Activated CD4-positive, alpha-beta T cell treated with anti-CD3 and anti-CD28 coated beads, Interleukin-2, amount 50 U/mL, for 1 hour (primary cell): ENCODE measurements at places on chromosomes 4 and X.

DNA sequence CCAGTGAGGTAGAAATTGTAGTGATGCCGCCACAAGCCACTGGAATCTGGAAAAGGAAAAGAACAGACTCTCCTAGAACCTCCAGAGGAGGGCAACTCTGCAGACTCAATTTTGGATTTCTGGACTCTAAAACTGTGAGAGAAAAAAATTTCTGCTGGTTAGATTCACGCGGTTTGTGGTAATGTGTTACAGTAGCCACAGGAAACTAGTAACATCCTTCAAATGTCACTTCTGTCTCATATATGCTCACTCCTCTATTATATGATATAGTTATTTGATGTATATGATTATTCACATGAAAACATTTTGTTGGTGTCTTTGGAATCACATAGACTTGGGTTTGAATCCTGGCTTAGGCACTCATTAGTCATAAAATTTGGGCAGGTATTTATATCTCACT, 18.8 kb downstream of the LDOC1 start:
- DNase-seq = no peak

DNA sequence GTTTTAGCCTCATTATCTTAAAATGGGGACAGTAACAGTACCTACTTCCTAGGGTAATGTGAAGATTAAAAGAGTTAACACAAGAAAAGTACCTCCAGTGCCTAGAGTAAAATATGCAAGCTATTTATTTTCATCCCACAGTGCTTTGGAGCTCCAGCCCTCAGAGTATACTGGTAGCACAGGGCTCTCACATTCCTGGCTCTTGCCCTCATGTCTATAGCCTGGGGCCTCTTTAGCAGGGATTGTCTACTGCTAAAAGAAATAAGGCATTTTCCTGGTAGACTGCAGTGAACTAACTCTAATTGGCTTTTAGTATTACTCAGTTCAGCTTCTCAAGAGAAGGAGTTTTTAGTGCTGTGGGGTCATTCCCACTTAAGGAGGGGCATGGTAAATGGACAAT, 60.8 kb downstream of the RRAGB start:
- no peak for DNase-seq

DNA sequence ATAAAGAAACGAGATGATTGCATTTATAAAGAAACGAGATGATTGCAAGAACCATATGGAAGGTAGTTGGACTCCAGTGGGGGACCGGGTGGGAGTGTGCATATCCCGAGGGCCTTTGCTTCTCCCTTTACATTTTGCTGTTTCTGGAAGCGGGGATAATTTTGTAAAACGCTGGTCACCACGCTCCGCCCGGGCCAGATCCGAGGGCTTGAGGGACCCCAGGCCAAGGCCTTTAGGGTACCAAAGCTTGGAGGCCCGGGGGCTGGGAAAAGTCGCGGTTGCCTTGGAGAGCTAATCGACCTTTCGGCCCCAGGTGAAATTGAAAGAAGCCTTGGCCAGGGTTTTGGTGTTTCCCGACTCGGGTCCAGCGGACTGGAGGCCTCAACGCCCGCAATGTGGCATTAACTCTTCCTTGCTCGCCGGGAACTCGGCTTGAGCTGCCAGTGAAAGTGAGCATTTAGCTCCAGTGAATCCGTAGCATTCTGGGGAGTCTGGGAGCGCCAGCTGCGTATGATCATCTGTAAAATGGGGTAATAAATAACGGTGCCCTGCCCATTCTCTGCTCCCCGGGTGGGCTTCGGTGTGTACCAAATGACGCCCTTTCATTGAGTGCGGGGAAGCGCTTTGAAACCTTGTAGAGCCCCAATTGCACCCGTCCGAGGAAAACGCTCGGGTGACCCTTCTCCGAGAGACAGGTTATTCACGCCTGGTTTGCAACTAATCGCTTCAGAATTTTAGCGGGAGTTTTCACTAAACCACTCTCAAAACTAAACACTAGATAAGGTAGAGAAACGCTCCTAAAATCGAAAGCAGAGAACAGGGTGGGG, 4.5 kb downstream of the NKX3-2 start:
- no peak for DNase-seq

- DNase-seq = no peak
These were observed 74.9 kb upstream of the SOD3 start for GRCh38 chr4:24720436-24720835.

DNA sequence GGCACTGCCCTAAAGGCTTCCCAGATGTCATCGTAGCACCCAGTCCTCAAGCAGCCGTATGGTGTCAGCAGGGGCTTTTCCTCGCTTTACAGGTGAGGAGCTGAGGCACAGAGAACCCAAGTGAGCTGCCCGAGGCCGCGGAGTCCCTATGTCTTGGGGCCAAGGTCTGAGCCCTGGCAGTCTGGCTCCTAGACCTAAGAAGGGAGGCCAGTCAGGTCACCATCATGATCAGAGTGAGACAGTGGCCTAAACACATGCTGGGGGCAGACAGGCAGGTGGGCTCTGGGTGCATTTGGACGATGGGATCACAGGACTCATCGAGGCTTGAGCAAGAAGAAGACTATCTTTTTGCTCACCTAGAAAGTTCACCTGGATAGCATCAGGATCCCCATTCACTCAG, 94.9 kb downstream of the WFS1 start:
- no peak for DNase-seq

GRCh38 chr4:54550395-54551171, 107.2 kb upstream of the KIT start:
- DNase-seq = no peak

GRCh38 chr4:23034731-23035130, 342.0 kb downstream of the GBA3 start:
- DNase-seq = no peak

- peak; percentile 82 for DNase-seq
These were observed 354 bp upstream of the TEC start for GRCh38 chr4:48269861-48270522.

DNA sequence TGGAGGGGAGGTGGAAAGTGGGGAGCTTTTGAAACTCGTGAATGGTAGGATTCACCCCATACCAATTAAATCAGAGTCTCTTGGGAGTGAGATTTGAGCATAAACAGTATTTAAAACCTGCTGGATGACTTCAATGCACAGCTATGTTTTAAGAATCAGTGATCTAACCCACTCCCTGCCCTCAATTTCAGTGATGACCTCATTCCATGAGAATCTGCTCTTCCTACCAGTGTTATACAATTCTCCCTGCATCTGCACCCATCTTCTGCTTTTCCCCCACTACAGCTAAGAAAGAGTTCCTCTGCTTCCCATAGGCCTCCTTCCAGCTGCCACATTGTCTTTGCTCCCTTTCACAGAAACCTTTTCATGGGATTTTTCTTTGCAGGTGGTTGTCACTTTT, 18.3 kb upstream of the H2AZ1 start:
- DNase-seq = no peak

DNA sequence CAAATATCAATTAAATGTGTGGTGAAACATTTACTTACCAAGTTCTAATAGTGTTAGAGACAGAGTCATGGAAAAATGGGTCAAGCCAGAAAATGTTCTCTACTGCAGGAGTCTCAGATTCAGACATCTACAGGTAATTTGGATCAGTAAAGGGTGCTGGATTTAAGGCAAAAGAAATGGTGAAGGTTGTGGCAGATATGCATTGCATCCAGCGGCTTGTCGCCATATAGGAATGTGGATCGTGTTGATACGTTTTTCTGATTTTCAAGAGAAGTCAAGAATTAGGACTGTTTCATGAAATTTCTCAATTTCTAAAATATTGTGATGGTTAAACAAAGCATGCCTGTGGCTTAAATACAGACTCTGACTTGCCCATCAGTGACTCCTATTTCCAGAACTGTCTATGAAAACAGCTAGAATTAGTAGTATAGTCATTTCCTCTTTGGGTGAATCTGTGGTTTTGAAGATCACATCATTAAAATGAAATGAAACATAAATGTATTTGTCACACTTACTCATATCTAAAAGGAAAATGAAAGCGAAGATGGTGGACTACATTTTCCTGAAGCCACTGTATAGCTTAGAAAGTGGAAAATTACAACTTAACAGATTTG, 110.1 kb upstream of the VEGFC start:
- no peak for DNase-seq

- no peak for DNase-seq
These were observed 17.7 kb downstream of the RGS12 start for GRCh38 chr4:3310301-3311094.

DNA sequence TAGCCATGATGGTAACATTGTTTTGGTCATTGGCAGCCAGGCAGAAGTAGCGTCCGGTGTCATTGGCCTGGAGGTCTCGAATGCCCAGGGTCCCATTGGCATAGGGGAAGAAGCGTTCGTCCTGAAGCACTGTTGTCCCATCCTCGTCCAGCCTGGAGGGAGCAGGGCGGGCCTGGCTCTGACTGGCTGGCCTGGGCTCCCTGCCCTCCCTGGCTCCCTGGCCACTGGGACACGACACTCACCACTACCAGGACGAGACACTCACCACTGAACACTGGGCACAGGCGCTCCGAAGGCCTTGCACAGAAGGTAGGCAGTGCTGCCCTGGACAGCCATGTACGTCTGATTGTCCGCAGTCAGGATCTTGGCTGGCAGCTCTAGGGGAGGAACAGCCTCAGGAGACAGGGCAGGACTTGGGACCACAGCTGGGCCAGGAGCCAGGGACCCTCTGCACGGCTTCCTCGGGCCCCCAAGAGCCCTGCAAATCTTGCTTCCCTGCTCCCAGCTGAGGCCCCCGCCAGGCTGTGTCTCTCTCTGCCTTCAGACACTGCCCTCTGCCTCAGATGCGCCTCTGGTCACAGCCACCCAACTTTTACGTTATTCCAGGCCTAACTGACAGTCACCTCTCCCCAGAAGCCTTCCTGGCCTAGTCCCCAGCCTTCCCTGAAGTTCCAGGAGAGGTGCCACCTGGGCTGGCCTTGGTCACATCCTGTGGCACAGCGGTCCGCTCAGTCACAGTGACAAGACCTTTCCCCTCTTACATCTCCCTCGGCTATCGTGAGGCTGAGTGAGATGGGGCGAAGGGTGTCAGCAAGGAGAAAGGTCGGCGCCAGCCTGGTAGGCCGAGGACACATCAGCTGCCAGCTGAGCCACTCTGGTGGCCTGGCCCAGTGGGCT, 17.1 kb downstream of the L1CAM start:
- no peak for DNase-seq

DNA sequence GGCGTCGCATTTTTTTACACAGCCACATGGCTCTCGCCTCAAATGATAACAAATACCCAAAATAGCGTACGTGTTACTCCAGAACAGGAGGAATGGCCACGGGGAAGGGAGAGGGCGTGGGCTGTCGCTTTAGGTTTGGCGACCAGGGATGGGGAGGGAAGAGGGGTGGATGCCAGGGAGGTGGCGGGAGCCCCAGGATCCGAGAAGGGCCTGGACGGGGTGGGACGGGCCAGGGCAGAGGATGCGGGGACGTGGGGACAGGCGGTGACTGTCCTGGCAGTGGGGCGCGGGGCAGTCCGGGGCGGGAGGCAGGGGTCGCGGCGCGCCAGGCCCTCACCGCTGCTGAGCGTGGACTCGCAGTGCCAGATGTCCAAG, 631 bp downstream of the TMEM47 start:
- DNase-seq = no peak

DNA sequence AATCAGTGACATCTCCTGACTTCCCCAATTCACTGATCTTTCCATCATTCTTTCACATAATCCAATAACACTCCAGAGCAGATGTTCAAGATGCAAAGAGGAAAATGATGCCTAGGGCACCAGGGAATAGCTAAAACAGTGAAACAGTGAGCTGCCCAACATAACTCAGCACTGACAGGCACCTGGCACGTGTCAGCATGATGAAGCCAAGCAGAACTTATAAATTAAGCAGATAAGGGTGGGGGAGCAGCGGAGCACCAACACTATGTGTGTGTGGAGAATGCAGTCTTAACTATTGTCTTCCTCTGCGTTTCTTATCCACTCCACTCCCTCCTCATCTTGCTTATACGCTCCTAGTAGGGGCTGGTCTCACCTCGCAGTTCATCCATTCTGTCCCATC, 89.4 kb downstream of the AMMECR1 start:
- DNase-seq = no peak

- DNase-seq = no peak
These were observed 53.8 kb upstream of the ABCG2 start for GRCh38 chr4:88212253-88212561.

DNA sequence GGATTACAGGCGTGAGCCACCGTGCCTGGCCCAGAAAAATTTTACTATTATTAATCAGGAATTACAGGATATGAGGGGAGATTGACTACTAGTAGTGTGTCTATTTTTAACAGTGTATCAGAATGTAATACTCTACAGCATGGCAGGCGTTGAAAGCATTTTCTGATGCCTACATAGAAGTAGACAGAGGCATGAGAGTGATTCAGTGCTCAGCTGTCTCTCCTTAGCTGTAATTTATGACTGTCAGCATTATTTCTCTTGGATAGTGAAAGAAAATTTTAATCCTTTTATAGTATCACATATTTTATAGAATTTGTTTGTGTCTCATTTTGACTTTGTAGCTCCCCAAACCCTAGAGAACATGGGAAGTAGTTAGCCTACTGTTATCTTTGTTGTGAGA, 20.7 kb downstream of the ARHGAP24 start:
- DNase-seq = no peak

DNA sequence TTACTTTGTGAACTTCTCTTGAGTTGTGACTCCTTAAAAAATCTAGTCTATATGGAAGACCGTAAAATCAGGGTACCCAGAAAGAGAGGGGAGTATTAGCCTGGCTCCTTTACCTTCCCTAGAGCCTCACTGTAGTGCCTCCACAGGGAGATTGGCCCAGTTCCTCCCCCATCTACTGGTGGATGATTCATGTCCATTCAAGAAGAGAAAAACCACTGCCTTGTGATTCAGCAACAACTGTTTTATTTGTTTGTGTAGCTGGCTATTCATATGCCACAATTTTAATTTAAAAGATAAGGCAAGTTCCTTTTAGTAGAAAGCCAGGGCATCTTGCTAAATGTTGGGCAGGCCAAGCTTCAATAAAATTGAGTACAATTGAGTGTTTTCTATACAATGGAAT, 221.8 kb upstream of the KCNIP4 start:
- DNase-seq = no peak

DNA sequence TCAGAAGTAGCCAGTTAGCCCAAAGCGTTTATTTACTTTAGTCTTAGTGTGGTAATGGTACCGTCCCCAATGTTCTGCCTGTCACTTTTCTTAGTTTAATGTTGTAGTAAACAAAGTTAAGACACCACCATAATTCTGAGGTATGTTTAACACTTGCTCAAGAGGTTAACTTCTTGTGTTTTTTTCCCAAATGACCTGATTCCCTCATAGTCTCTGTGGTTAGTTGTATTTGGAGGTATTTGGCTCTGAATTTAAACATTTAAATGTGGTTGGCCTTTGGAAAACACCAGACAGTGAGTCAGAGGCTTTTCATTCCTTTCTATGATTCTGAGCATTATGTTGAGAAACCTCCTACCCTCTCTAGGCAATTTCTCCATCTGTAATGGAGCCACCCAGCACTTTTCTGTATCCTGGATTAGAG, 47.9 kb downstream of the CXCL1 start:
- DNase-seq = no peak

GRCh38 chrX:7841084-7841805, 1.7 kb upstream of the VCX start:
- no peak for DNase-seq

DNA sequence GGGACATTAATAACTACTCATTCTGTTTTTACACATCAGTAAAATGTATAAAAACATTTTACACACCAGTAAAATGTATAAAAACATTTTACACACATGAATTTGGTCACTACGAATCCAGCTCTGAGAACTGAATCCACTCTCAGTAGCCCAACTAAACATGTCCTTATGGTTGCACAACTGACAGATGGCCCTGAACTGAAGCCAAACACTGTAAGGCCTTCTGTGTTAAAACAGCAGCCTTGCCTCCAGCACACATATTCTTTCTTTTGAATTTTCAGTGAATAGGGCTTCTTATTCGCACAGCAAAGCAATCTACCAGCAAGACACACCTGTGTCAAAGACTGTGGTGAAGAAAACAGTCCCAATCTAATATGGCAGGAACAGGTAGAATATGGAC, 169.9 kb upstream of the FMR1 start:
- DNase-seq = no peak
